ENCODE measurements at places on chromosomes 7 and 10. TPM values are rescaled to one million over a fixed set of nuclear protein-coding genes. Genes with fewer than 3 reads are reported as not detected.

ITGB8 gene
- 7.6 TPM for total RNA-seq

ESYT2 gene
- 117 TPM for total RNA-seq

COMTD1 gene
- 119 TPM for total RNA-seq

XRCC2 gene
- 0.58 TPM for total RNA-seq

PLEKHS1 gene
- 1.3 TPM for total RNA-seq

TCTN3 gene
- total RNA-seq: 1.2 TPM

PAX4 gene
- not detected for total RNA-seq

PHF14 gene
- total RNA-seq: 39.1 TPM

RBP3 gene
- not detected for total RNA-seq

NPTX2 gene
- 12.1 TPM for total RNA-seq

EFCAB10 gene
- not detected for total RNA-seq

IRF5 gene
- 6.2 TPM for total RNA-seq

ZPBP gene
- total RNA-seq: not detected
